ENCODE measurements at places on chromosomes 6 and 20.

DNA sequence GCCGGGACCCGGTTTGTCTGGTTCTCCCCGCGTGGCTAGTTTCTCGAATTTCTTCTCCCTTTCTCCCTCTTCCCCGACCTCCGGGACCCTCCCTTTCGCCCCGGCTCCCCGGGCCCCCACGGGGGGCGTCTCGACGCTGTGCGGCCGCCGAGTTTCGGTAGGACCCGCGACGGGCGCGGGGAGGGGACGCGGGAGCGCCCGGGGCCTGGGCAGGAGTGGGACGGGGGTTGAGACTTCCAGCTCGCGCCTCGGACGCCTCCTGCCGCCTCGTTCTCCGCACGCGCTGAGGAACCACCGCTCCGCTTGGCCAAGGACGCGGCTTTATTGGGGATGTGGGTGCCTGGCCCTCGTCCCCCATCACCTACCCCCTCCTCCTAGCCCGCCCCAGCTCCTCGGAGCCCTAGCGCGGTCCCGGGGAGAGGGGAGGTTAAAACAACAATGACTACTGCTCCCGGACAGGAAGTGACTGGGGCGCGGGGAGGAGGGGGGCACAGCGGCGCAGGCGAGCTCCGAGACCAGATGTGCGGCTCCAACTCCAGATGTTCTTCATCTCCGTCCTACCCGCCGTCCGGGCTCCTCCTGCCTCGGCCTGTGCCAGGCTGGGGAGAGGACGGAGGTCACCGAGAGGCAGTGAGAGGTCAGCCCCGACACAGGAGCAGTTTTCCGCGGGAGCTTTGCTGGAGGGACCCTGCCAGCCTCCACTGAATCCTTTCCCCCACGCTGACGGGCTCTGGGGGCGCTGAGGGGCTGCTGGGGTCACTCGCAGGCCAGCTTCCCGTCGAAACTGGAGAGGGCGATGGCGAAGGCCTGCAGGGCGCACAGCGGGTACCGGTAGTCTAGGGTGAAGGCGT lies 917 bp upstream of the TEAD3 start:
- peak; percentile 80 for DNase-seq

- DNase-seq: peak; percentile 82
Observed at GRCh38 chr6:4280707-4281106, 145.3 kb upstream of the ECI2 start.

DNA sequence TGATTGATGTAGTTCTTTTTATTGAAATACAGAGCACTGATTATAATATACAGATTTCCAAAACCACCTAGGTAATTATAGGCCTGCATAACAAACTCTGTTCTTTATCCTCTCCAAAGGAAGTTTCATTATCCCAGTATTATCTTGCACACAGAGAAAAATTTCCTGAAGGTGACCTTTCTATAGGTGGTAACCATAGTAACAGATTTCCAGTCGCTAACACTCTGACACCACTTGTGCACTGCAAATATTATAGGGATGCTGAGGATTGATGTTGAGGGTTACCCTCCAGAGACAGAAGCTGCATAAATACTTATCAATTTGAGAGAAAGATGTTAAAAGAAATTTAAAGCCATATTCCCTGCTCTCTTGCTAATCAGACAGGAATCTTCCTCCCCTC lies 274.5 kb upstream of the NRSN1 start:
- no peak for DNase-seq

GRCh38 chr6:13009461-13009860 lies 292.9 kb downstream of the PHACTR1 start:
- no peak for DNase-seq

GRCh38 chr20:7908905-7909304 lies 31.4 kb downstream of the HAO1 start:
- no peak for DNase-seq

DNA sequence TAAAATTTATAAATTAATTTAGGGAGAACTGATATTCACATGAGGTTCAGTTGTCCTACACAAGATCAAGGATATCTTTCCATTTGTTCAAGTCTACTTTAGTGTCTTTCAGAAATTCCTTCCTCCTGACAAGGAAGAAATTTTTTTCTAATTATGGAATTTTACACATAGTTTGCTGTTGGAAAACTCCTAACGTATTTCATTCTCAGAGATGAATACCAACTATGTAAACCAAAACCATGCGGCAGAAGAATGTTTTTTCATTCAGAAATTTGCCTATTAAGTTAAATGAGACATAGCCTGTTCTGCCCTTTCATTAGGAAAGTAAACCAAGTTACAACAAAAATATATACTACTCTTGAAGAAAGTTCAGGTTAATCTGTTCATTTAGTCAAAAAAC lies 111.2 kb upstream of the PRDM1 start:
- DNase-seq: no peak

- DNase-seq: no peak
Observed at GRCh38 chr6:140208286-140208685, 833.8 kb upstream of the CITED2 start.

GRCh38 chr6:152458648-152459644 lies 178.2 kb downstream of the SYNE1 start:
- no peak for DNase-seq

DNA sequence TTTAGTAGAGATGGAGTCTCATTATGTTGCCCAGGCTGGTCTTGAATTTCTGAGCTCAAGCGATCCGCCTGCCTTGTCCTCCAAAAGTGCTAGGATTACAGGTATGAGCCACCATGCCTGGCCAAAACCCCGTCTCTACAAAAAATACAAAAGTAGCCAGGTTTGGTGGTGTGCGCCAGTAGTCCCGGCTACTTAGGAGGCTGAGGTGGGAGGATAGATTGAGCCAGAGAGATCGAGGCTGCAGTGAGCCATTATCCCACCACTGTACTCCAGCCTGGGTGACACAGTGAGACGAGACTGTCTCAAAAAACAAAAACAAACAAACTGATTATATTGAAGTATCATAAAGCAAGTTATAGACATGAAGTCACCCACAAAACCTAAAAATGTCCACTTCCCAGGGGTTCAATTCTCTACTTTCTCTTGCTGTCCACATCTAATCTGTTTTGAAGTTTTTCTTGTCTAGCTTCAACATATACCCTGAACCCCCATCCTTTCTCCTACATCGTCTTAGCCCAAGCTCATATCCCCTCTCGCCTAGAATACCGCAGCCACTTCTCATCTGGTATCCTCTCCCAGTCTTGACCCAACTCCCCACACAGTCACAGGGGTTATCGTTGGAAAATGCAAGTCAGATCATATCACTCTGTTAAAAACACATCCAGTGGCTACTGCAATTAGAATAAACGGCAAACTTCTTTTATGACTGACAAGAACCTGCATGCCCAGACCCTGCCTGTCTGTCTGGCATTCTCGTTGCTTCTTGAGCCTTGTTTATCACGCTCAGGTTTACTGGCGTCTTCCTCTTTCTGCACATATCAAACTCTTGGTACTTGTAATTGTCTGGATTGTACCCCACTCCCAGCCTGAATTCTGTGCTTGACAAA lies 20.1 kb upstream of the NCOA3 start:
- no peak for DNase-seq

DNA sequence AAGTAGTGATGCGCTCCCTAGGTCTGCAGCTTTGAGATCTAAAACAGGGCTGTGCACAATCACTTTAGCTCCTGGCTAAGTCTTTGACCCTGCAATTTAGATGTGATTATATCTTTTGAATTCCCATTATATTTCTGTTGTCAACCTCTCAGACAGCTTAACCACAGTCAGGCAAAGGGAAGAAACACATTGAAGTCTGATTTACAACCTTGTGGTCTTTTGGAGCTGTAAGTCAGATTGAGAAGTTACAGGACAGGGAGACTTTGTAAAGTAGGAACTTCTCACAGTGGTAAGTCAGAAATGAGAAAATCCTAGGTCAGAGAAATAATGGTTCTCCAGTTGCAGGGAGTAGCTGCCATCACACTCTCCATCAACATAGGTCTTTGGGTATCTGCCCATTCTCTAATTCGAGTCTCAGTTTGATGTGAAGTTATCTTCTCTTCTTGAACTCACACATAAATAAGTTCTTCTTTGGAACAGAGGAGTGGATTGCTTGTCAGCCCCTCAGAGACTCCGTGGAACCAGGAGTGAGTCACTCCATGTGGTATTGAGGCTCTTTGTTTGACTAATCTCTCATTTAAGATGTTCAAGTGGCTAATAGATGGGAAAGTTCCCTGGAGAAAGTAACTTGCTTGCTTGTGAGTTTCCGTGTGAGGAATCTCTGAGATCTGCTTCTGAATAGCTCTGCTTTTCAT lies 35.0 kb upstream of the SGK1 start:
- peak; percentile 55 for DNase-seq

- DNase-seq: no peak
Observed at GRCh38 chr6:169850746-169851145, 99.3 kb downstream of the ERMARD start.

GRCh38 chr6:38248500-38249234 lies 391.1 kb downstream of the BTBD9 start:
- DNase-seq: no peak

GRCh38 chr6:141541581-141542324 lies 591.0 kb upstream of the GJE1 start:
- no peak for DNase-seq

DNA sequence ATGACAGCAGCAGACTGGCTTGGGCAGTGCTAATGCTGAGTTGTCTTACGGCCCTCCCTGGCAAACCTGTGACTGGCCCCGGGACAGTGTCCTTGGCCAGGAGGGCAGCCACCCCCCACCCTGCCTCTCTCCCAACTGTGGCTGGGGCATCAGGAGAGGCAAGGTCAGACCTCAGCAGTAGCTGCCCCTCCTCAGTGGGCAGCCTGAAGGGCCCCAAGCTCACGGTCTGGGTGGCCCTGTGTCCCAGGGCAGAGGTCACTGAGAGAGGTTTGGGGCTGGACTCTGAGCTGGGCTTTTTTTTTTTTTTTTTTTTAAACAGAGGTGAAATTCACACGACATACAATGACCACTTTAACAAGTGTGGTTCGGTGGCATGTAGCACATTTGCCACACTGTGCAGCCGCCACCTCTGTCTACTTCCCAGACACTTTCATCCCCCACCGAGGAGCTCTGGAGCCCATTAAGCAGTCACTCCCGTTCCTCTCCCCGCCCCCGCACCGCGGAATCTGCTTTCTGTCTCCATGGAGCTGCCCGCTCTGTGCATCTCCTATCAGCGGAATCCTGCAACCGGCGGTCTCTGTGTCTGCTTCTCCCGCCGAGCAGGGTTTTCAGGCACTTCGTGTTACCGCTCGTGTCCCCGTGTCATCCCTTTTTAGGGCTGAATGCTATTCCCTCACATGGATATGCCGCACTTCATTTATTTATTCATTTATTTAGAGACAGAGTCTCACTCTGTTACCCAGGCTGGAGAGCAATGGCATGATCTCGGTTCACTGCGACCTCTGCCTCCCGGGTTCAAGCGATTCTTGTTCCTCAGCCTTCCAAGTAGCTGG lies 67.9 kb upstream of the GATA5 start:
- peak; percentile 41 for DNase-seq

Measured in hepatic stellate cell (primary cell).